ENCODE measurements at places on chromosomes 16 and 17.

DNA sequence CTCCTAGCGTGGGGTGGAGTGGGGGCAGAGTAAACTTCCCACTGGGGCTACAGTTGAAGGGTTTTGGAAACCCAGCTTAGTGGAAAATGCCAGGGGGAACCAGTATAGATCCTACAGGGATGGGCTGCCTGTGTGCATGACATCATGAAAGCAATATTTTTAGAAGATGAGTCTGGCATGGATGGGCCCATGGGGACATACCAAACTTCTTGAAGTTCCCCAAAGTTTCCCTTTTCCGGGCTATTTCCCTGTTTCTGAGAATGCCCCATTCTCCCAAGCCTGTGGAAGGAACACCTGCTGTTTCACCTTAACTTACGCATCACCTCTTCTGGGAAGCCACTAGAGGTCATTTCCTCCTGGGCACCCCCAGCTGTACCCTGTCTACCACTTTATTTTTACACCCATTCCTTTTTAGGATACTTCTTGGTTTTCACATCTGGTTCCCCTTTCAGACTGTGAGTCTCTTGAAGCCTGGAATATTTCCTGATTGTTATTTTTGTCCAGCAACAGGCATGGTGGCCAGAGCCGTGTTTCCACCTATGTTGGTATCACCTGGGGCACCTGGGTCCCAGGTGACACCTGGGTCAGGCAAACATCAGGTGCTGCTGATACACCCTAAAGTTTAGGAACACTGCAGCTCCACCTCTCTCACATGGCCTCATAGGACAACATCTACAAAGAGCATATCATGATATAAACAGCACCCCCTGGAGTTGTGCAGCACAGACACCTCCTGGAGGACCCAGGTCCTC is 9.8 kb downstream of the SOCS3 start:
- DNase-seq = no peak

GRCh38 chr16:71499775-71500364 is 10.7 kb upstream of the ZNF19 start:
- no peak for DNase-seq

- DNase-seq = no peak
These were observed at the start of gene OR1G1 for GRCh38 chr17:3127451-3127850. Gene OR1G1, minus strand, starts transcription at chr17:3127551. Its CDS starts 0 bp downstream, at chr17:3127551.

DNA sequence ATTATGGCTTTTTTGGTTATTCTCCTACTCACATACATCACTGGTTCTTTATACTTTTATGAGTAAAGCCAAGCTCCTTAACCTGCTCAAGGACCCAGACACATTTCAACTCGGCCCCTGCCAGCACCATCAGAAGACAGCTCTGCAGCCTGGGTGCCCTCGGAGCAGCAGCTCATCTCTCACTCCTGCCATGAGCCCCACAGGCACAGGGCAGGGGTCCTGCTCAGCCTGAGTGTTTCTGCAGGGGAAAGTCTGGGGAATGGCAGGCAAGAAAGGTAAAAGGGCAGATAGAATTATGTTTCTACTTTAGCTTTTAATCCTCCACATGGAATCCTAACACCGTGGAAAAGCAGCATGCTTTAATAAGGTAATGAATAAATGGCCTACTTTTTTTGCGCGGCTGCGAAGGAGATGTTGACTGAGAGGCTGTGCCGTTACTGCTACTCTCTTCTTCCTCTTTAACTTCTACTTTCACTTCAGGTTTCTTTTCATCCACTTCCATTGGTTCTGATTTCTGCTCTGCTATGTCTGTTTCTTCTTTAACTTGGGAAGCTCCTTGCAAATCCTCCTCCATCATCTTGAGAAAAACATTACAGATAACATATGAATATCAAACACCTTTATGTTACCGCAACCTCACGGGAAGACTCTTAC is 50.1 kb upstream of the TRAP1 start:
- DNase-seq = no peak

- DNase-seq = no peak
These were observed 20.5 kb downstream of the CNGB1 start for GRCh38 chr16:57950382-57950781.

DNA sequence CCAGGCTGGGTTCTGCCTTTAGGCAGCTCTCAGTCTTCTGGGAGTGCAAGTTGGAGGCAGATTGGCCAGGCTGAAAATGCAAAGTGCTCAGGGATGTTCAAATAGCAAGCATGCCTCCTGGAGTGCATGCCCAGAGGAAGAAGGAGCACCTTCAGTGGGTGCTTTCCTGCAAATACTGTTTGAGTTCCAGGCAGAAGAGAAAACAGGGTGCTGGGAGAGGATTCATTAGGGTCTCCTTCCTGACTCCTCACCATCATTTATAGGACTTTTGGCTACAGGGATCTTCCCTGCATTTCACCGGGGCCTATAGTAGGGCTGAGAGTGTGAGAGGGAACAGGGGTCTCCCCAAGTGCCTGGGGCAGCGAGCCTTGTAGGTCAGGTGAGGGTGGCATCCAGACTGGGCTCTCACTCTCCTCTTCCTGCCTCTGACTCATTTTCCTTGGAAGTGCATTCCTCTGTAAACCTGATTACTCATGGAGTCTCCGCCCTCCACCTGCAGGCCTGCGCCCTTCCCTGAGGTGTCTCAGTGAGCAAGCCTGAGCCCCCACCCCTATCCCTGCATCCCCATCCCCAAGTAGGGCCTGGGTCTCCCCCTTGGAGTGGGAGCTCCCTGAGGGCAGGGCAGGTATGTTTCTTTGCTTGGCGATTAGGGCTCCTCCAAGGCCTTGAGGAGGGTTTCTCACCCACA is 17.1 kb upstream of the TNS4 start:
- no peak for DNase-seq

GRCh38 chr17:50473901-50474300 is 4.8 kb upstream of the RSAD1 start:
- no peak for DNase-seq

GRCh38 chr17:43983515-43984411 is 20.7 kb upstream of the NAGS start:
- no peak for DNase-seq

DNA sequence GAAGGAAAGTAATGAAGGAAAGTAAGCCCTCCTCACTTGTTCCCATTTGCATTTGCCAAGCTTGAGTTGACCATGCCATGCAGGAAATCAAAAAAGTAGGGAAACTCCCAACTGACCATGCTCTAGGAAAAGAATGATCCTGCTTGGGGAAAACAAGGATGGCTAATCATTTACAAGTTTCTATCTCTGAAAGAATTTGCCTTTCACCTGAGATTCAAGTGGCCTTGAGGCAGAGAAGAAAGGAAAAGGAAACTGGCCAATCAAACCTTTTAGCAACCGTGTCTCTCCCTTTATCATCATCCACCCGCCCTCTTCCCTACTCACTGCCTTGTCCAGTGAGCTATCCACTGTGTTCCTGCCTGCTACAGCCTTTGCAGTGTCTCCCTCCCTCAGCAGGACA is 757.2 kb upstream of the SOX9 start:
- no peak for DNase-seq

GRCh38 chr17:47695429-47696376 is 1.7 kb downstream of the TBKBP1 start:
- no peak for DNase-seq

GRCh38 chr16:83682116-83682867 is 125.5 kb upstream of the HSBP1 start:
- DNase-seq = no peak

DNA sequence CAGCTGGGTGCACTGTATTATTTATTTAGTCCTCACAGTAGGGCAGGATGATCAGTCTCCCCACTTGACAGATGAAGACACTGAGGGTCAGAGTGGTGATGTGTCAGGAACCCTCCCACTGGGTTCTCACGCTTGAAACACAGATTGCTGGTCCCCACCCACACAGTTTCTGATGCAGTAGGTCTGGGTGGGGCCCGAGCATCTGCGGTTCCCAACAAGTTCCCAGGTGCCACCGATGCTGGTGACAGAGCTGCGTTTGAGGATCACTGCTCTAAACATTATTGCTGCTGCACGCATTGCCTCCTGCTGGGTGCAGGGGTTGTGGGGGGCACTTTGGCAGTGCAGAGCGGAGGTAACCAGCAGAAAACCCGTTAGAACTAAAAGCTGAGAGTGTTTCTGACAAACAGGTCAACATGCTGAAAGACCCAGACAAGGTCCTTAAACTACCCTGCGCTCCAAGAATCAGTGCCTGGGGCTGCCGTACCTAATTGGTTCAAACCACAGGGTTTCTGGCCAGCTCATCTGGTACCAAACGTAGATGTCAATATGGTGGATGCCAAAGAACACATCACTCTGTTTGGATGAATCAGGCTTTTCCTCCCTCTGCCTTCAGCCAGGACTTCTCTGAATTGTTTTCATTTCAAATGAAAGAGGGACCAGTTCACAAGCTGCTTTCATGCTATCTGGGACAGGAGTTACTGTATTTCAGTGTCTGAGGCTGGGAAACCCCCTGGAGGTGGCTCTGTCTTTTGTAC is 76.0 kb downstream of the ABCC1 start:
- DNase-seq = peak; percentile 25

DNA sequence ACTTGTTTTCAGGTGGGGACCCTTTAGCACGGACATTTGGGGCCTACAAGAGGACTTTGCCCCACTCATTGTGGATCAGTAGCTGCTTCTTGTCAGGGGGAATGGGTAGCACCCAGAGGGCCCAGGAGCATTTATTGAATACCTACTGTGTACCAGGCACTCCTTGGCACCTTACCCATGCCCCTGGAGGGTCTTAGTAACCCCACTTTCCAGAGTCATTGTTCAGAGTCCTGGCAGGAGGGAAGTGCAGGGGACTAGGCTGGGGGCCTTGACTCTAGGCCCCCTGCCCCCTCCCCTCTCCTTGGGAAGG is 21.0 kb upstream of the CIBAR2 start:
- no peak for DNase-seq

DNA sequence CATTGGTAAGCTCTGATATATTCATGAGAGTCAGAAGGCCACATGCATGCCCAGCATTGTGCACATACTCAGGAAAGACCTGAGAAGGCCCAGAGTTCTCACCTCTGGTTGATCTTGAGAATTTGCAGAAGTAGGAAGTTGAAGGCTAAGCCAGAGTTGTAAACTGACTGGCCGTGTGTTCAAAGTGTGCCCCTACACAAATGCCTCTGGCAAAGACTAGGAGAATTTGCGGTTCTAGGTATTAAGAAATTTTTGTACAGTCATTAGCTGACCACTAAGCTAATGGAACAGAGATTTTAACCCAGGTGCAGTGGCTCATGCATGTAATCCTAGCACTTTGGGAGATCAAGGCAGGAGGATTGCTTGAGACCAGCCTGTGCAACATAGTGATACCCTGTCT is 25.0 kb downstream of the FBXL20 start:
- no peak for DNase-seq

DNA sequence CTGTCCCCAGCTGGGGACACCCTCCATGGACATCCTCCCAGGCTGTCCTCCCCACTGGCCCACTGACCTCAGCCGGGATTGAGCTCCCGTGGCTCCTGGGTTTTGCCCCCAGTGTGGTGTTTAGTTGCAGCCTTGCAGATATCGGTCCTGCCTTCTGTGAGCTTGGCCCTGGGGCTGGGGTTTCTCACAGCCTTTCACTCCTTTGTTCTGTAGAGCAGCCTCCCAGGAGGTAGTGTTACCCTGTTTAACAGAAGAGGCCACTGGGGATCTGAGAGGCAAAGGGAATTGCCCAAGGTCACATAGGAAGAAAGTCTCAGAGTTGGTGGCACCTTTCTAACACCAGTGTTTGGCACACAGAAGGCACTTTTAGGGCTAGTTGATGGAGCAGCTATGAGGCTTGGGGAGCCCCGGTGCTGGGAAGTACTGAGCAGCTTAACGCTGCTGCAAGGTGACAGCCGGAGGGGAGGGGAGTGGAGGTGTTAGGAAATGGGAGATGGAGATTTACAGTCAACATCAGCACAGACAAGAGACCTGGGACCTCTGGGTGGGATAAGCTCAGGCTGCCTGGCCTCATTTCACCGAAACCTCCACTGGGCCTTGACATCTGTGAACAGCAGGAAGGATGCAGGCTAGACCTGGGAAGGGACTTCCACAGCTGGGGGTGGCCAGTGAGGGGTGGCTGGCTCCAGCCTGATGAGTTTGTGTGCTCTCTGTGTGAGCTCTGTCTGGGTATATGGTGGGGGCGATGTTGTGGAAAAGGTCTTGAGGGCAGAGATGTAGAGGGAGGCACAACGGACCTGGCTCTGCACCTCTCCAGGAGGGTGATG is 26.1 kb downstream of the CACNA1G start:
- no peak for DNase-seq

DNA sequence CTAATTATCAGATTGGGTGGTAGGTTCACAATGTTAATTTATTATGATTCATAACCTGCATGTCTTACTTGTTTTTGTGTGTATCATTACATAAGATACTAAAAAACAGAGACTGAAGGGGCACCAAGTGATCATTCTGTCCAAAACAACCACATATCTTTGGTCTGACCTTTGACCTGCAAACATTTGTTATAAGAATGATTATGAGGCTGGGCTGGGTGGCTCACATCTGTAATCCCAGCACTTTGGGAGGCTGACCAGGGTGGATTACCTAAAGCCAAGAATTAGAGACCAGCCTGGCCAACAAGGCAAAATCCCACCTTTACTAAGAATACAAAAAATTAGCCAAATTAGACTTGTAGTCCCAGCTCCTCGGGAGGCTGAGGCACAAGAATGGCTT is 116.4 kb downstream of the SPAG9 start:
- no peak for DNase-seq

- no peak for DNase-seq
These were observed 37.6 kb downstream of the NME2 start for GRCh38 chr17:51203838-51204237.

- DNase-seq = no peak
These were observed 5.0 kb downstream of the TAOK2 start for GRCh38 chr16:29978564-29979270.

- no peak for DNase-seq
These were observed 1.9 kb upstream of the TBC1D10B start for GRCh38 chr16:30372038-30372712.

DNA sequence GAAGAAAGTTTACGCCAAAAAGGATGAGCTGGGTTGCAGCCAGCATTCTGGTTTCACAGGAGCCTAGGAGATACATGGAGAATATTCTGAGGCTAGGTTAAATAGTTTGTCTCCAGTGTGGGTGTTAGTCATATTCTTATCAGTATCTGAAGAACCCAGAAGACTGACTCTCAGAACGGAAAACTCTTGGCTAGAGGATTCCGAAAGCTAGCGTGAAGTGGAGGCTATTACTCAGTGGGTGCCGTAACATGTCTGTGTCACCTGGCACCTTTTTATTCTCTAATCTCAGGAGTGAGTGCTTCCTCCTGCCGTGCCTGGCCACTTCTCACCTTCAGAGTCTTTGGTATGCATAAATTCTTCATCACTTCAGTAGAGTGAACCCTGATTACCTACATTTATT is 199.5 kb downstream of the WWOX start:
- DNase-seq = no peak

DNA sequence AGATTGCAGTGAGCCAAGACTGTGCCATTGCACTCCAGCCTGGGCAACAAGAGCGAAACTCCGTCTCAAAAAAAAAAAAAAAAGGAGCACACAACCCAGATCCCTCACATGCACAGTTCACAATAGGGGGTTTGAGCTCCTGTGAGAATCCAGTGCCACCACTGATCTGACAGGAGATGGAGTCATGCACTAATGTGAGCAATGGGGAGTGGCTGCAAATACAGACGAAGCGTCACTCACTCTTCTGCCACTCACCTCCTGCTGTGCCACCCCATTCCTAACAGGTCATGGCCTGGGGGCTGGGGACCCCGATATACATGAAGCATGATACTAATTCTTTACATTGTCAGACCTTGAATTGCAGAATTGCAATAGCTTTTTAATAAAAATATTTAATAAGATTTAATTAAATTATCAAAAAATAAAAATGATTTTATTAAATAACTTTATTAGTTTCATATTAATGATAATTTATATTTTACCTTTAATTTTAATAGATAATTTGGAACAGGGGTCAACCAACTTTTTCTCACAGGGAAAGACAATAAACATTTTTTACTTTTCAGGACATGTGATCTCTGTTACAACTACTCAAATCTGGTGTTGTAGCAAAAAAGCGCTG is 171.4 kb downstream of the COPRS start:
- DNase-seq = no peak
